ENCODE measurements at places on chromosomes 5 and 9.

GRCh38 chr9:115118879-115119218 lies 892 bp upstream of the TNC start:
- DNase-seq: peak; percentile 81

- no peak for DNase-seq
Measured at GRCh38 chr9:36207546-36208012, 16.9 kb downstream of the CLTA start.

- no peak for DNase-seq
Measured at GRCh38 chr5:149610589-149611255, 29.4 kb downstream of the ARHGEF37 start.

GRCh38 chr9:19049917-19050636 lies 850 bp downstream of the RRAGA start:
- DNase-seq: no peak

GRCh38 chr5:159386028-159386711 lies 55.9 kb upstream of the IL12B start:
- DNase-seq: no peak

GRCh38 chr9:83986765-83987401 lies 6.3 kb downstream of the RMI1 start:
- DNase-seq: no peak

DNA sequence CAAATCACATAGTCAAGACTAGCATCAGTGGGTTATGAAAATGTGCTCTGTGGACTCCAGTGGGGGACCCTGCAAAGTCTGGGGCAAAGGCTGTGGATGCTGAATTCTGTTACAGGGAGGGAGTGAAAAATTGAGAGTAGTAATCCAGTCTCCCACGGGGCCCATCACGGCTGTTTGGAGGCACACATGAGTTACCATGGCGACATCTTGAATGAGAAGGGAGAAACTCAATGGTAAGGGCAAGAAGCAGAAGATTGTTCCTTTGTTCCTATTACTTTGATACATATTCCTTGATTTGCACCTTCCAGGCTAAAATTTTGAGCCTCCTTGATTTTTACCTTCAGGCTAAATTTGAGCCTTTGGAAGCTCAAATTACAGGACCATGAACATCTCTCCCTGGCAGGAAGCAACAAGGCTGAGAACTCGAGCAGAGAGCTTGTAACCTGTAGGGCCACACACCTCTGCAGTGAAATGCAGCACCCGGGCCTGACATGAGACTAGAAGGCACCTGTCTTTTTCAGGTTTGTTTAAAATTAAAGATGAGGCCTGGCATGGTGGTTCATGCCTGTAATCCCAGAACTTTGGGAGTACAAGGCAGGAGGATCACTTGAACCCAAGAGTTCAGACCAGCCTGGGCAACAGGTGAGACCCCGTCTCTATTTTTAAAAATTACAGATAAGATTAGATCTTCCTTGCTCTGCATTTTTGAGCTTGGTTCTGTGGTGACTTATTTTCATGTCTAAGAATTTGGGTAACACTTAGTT lies 31.0 kb upstream of the ZFR start:
- DNase-seq: no peak

DNA sequence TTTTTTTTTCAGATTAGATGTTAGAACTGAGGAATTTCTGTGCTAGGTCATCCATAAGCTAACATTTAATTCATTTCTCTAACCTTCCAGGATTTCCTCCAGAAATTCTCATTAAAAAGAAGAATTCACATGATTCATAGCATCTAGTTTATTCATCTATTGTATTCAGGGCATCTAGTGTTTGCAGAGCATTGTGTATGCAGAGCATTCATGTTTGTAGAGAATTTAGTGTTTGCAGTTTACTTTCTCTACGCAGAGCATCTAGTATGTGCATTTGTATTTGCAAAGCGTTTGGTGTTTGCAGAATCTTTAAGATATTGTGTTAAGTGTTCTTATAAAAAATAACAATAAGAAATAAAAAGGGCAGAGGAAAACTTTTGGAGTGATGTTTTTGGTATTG lies 491.1 kb downstream of the MTRR start:
- DNase-seq: no peak

- no peak for DNase-seq
Measured at GRCh38 chr5:79932510-79933504, 58.3 kb downstream of the MTX3 start.

Data from T1000 (cell line).